ENCODE measurements at places on chromosomes 5 and 9. TPM values are rescaled to one million over a fixed set of nuclear protein-coding genes. Genes with fewer than 3 reads are reported as not detected.
A peak's percentile ranks its signal among the peaks of the same experiment; 100 is the strongest.

- peak; percentile 81 for DNase-seq
These were observed 366.5 kb downstream of the TAF11L14 start for GRCh38 chr5:18000744-18001143.

- no peak for DNase-seq
These were observed 577.2 kb downstream of the MTRR start for GRCh38 chr5:8446179-8446578.

DNA sequence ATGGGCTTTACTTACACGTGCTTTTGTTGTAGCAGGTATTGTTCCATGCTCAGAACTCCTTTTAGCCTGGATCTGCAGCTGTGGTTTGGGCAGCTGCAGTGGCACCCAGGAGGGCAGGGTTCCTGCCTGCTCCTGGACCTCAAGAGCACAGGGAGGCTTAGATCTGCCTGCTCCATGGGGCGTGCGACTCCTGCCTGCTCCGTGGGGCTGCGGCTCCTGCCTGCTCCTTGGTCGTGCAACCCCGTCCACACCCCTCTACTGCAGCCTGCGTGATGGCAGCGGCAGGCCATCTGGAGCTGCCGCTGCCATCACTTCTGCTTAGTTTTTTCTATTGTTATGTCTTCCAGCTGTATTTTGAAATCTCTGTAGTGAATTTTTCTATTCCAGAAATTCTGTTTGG is 11.7 kb upstream of the UGT3A2 start:
- DNase-seq = no peak

- no peak for DNase-seq
These were observed 513.6 kb downstream of the RASEF start for GRCh38 chr9:82549174-82549821.

DNA sequence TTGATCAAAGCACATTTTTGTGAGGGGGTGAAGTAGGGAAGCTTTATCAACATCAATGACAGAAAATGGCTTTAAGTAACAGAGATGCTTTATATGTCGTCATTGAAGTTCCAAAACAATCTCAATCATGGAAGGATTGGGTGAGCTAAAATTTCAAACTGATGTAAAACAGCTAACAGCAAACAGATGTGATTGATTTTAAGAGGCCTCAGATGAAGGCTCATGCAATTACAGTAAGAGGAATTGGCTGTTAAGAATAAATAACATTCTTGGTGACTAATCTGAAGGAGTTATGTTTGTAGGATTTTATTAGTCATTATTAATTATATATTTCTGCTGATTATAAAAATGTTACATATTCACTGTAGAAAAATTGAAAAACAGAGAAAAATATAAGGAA is 63.5 kb upstream of the PUM3 start:
- no peak for DNase-seq

GRCh38 chr5:72355706-72356299 is 35.6 kb downstream of the PTCD2 start:
- peak; percentile 62 for DNase-seq

DNA sequence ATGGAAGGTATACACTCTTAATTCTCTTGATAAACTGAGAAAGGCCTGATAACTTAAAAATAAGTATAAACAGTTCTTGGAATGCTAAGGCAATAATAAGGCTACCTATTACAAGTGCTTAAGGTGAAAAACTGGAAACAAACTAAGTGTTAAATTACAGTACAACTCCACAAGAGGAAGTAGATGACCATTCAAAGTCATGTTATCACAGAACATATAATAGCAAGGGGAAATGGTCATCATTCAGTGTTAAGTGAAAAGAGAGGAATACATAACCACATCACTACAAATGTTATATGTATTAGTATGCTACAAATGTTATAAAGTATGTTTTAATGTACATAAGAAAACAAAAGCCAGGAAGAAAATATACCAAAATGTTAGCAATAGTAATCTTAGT is 135.9 kb downstream of the CCDC192 start:
- no peak for DNase-seq

DNA sequence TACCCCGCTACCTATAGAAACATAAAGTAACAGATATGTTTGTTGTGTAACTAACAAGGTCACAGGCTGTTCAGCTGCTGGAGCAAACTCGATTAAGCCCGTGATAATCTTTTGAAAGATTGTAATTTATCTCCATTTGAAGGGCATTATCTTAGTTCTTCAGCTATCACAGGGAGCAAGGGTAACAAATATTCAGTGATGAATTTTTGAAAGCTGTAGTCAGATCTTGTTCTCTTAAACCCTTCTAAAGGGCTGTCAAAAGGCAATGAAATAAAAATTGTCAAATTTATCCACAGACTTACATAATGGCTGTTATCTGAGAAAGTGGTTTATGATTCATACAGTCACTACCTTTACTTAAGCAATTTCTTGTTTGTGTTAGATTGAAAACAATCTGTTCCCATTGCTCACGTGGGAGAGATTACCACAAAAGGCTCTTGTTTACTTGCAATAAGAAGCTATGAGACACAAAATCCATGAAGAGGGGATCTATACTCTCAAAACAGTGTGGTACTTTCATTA is 78.3 kb upstream of the ZNF608 start:
- DNase-seq = peak; percentile 38

GRCh38 chr5:71695595-71695994 is 23.5 kb upstream of the CARTPT start:
- no peak for DNase-seq

- DNase-seq = no peak
These were observed 26.0 kb upstream of the LPAR1 start for GRCh38 chr9:111064160-111064837.

DNA sequence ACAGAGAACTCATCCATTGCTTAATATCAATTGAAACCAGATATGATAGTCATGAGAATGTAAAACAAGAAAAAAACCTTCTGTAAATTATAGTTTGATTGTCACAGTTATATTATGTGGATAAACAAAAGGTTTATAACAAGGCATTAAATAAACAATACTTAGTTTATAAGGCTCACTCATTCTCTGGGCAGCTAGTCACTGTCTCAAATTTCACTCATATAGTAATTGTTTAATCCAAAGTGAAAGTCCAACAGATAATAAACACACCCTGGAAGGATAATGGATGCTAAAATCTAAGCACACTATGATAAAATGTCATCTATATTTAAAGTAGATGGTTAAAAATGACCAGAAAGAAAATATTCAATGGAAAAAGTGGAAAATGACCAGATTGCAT is 30.8 kb upstream of the SLC12A2 start:
- no peak for DNase-seq

GRCh38 chr5:17340819-17341218 is 123.4 kb downstream of the BASP1 start:
- peak; percentile 13 for DNase-seq

TCF7 gene
- 4.1 TPM for total RNA-seq

FAT2 gene
- total RNA-seq = 0.06 TPM

TICAM2 gene
- total RNA-seq = 0.30 TPM

DND1 gene
- total RNA-seq = 0.69 TPM

GRM6 gene
- total RNA-seq = not detected

FLT4 gene
- total RNA-seq = 24.6 TPM

TMEM252 gene
- not detected for total RNA-seq

Measured in Daoy (cell line).